ENCODE measurements at places on chromosomes 4 and X.

DNA sequence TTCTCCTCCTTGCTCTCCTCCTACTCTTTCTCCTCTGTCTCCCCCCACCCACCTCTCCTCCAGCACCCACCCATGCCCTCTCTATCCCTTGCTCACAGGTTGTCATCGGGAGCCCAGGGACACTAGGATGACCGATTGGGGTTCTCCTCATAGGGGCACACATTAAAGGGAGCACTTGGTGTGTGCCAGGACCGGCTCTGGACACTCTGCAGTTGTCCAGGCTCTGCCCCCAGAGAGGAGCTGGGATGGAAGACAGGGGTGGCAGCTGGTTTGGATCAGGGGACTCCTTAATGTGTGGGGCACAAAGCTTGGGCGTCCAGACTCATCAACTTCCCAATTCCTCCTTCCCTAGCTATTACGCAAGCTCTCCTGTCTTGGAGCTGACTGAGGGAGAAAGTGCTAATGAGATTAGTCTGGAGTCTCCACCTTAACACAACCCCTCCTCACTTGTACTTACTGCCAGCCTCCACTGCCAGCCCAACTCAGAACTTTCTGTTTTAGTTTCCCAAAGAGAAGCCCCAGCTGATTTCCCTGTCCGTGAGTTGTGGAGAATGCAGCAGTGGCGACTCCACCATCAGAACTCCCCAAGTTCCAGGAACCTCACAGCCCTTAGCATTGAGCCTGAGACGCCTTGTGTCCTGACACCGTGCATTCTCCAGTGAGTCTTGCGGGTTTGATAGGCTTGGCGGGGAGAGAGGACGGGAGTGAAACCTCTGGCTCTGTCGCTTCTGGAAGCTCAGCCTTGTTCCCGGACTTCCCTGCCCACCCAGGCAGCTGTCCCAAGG, 52.2 kb downstream of the CXorf49B start:
- no peak for DNase-seq

DNA sequence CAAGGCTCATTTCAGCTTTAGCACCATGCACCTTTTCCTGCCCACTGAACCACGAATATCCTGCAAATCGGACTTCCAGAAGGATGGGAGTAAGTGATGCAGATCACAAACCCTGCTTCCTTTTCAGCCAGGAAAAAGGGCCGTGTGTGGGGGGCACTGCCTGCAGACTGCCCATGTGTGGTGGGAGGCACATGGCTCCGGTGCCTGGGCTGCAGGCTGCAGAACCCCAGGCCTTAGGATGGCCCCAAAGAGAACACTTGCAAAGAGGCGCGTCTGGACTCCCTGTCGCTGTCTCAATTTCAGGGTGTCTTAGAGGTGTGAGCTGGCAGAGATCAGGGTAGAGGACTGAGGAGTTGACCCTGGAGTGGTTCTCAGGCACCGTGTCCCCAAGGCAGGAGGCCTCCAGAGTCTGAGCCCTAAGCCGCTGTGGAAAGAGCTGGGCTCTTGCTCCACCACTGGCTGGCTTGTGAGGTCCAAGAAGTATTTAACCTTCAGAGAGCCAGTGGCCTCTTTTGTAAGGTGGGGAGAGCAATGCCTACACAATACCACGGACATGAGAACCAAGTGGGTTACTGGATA, 97.0 kb downstream of the ENPP6 start:
- DNase-seq: no peak

- DNase-seq: no peak
Measured at GRCh38 chr4:186999686-187000085, 276.0 kb upstream of the FAT1 start.

- no peak for DNase-seq
Measured at GRCh38 chrX:1222531-1223241, 10.2 kb upstream of the CRLF2 start.

DNA sequence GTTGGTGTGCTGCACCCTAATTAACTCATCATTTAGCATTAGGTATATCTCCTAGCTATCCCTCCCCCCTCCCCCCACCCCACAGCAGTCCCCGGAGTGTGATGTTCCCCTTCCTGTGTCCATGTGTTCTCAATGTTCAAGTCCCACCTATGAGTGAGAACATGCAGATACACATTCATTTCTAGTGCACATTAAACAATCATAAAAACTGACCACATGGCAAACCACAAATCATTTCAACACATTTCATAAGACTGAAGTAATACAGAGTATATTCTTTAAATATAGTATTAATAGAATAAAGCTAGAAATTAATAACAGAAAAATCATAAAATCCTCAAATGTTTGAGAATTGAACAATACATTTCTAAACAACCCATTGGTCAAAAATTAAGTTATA, 34.1 kb downstream of the PRKG2 start:
- no peak for DNase-seq

GRCh38 chr4:3320361-3321023, 27.7 kb downstream of the RGS12 start:
- no peak for DNase-seq

GRCh38 chr4:84493092-84493850, 5.8 kb downstream of the NKX6-1 start:
- DNase-seq: no peak

DNA sequence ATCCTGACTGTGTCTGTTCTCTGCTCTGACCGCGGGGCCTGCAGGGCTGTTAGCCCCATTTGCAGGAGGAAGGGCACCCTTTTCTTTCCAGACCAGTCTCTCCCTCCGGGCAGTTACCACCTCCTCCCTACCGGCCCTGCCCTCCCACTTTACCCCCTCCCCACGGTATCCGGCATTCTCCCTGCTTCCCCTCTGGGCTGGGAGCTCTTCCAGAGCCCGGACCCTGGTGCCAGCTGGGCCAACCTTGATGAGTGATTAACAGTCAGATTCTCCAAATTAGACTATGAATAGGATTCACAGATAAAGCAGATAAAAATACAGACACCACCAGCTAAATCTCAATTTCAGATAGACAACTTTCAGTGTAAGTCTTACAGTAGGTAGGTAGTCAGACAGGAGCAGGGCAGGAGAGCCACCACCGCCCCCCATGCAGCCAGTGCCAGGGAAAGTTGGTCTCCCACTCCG, 23.4 kb upstream of the WFS1 start:
- no peak for DNase-seq

GRCh38 chr4:165874791-165875371, 1.8 kb downstream of the TLL1 start:
- no peak for DNase-seq

GRCh38 chr4:59945716-59946115, 1254.4 kb upstream of the ADGRL3 start:
- DNase-seq: no peak

DNA sequence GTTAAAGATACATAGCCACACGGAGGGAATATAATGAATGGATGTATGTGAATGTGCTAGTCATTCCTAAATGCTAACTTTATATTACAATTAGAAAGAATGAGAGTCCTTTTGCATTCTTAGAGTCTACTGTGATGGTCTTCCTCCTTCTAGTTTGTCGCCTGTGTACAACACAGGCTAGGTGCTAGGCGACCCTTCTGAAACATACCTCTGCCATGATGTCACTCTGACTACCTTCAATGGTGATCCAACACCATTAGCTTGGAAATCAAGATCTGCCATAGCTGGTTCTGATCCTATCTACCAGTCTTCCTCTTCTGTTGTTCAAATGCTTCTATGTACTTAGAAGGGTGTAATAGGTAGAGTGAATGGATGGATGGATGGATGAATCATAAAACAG, 151.2 kb downstream of the MGST2 start:
- no peak for DNase-seq

GRCh38 chrX:49192722-49193328, 6.7 kb upstream of the PRICKLE3 start:
- peak; percentile 16 for DNase-seq

DNA sequence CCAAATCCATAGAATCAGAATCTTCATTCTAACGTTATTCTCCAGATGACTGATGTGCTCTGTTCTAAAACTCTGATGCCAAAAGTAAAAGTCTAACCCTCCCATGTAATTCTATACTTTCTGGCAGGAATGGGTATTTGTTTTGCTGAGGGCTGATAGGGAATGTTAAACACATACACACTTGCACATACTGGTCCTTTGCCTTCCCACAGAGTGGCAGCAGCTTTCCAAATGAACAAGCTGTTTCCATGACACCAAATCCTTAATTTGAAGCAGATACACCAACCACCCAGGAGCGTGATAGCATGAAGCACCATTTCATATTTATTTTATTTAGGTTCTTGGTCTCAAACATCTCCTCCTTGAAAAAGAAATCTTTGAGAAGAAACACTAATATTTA, 155.5 kb upstream of the PRDX4 start:
- DNase-seq: peak; percentile 12

- DNase-seq: no peak
Measured at GRCh38 chr4:170015285-170015684, 10.9 kb downstream of the MFAP3L start.

DNA sequence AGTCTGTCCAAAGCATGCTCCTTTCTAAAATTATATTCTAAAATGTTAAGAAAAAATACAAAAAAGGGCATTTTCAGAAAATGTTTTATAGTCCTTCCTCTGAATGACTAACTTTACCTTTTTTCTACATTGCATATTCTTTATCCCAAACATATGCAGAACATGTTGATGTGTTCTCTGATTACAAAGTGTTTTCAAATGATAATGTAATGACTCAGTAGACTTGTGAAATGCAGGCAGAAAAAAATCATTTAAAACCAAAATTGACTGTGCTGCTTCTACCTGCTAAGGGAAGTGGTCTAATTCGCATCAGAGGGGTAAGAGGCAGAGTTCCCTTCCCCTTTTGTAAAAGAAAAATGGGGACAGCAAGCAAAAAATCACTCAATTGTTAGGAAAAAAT, 22.7 kb upstream of the YTHDC1 start:
- no peak for DNase-seq

- DNase-seq: no peak
Measured at GRCh38 chrX:130418066-130418465, 16.3 kb downstream of the RBMX2 start.

DNA sequence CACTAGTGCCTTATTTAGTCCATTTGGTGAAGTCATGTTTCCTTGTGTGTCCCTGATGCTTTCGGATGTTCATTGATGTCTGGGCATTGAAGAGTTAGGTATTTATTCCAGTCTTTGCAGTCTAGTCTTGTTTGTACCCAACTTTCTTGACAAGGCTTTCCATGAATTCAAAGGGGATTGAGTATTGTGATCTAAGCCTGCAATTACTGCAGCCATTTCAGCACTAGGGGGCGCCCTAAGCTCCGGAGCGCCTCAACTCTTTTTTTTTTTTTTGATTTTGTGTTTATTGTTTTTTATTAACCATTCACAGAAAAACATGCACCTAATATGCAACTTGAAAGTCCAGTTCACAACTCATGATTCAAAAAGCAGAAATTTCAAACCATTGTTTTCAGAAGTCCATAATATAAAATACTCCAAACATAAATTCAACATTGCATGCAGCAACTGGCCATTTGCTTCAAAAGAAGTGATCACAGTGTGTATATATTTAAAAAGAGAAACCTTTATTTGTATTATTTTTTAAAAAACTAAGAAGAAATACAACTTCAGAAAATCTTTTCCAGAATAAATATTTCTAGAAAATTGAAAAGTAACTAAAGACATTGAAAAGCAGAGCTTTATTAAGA, 59.2 kb downstream of the PTPN13 start:
- no peak for DNase-seq

DNA sequence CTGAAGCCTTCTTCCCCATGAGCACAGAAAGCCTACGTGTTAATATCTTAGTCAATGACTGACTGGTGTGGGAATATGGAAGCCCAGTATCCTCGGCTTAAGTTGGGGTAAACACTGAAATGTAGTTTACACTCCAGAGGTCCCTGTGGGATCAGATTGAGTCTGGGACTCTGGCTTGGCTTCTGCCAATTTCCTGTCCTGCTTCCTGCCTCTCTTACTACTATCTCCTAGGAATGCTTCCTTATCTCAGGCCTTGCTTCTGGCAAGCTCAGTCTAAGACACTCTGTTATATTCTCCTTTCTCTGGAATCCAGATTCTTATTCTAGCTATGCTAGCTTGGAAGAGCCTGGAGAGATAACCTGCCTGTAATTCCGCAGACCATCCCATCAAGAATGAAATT, 174.0 kb upstream of the LDB2 start:
- no peak for DNase-seq

DNA sequence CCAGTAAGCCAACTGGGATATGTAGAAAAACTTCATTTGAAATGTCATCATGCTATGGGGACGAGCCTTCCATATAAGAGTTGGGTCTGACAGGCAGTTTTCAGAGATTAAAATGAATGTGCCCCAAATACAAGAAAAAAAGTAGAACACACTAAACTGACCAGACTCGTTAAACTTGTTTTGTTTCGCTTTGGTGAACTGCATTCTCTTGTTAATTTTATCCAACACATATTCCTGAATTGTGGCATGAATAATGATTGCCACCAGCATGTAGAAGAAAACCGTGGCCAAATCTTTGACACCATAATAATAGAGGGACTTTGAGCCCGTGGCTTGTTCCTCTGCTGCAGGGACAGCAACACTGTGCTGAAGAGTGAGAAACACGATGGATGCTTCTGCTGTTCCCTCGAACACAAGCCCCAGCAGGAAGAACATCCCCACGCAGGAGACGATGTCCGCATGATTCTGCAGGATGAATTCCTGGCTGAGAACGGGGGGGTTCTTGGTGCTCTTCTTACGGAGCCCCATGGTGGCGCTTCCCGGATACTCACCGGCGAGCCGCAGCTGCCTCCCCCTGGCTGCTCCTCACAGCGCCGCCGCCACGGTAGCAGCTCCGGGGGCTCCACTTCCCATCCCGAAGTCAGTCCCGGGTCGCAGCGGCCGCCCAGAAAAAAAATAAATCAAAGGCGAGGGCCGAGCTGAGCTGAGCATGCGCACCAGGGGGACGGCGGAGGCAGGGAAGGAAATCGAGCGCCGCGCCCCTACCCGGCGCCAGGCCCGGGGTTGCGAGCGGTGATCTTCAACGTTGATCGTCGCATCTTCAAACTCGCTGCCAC, at the start of gene TRAM1L1:
Gene TRAM1L1 (minus strand): TSS at position 711 of the 836 bp plus-strand sequence. CDS start 183 bp downstream, at position 528.
- peak; percentile 64 for DNase-seq

- DNase-seq: no peak
Measured at GRCh38 chrX:132463411-132463810, 25.4 kb downstream of the MBNL3 start.

- DNase-seq: no peak
Measured at GRCh38 chr4:566508-567295, 9.4 kb downstream of the TMEM271 start.

GRCh38 chr4:25972366-25972765, 58.3 kb downstream of the SMIM20 start:
- no peak for DNase-seq

- peak; percentile 94 for DNase-seq
Measured at GRCh38 chr4:129246910-129247461, 151.0 kb downstream of the C4orf33 start.
